ENCODE measurements at places on chromosomes 12 and 14. TPM values are rescaled to one million over a fixed set of nuclear protein-coding genes. Genes with fewer than 3 reads are reported as not detected.

DNA sequence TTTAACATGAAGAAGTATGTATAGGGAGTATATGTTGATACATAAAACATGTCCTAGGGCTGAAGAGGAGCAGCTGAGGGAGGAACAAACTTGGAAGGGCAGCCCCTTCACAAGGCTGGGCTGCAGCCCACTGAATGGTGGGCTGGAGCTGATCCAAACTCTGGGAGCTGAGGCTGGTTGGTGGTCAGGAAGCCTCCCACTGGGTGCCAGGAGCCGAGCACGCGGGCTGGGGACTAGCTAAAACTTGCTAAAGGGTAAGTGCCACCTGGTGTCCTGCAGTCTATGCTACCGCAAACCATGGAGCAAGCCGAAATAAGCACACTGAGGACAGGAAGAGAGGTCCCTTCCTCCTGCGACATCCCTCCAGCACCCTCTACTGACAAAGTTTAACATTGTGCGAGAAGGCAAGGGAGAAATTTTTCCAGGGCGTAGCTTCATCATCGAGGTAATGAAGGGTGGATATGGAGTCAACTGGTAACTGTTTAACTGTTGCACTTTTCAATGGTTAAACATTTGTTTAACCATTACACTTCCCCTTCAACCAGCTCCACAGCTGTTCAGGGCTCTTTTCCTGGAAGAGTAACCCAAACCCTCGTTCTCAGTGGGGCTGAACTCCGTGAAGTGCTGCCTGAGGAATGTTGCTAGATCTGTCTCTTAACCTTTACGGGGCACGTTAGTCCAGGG is 42.2 kb downstream of the EGLN3 start:
- DNase-seq, result no peak

DNA sequence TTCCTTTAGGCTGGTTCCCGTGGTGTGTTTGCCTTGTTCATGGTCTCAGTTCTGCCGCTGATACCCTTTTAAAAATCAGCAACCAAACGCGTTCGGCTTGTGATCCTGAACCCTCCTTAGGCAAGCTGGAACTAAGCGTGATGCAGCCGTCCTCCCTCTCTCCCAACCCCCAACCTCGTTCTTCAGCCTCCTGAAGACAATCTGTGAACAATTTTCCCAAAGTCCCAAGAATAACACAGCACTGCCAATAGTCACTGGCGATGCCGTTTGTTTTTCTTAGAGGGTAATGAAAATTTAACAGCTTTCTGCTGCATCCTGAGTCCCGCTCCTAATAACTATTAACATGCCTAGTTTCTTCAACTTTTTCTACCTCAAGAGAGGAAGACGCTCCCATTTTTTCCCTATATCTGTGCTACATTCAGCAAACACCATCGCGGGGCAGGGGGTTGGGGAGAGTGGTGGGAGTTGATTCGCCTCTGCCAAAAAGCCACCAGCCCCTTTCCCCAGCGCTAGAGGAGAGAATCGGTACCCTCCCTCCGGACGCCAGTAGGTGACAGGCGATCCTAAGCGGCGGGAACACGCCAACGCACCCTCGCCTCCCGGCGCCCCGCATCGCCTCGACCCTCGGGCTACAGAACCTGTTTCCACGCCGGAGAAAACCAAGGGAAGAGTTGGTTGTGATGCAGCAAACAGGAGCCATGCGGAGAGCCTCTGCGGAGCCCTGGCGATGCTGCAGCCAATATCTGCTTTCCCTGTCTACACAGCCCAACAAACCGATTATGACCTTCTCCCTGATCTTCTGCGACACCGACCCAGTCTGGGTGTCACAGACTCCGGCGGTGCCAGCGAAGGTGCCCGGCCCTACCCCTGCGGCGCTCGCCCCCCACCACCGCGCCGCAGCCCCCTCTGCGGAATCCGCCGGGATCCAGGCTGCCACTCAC is 752 bp downstream of the PRICKLE1 start:
- DNase-seq, result peak; percentile 38

- DNase-seq, result no peak
Measured at GRCh38 chr12:23006413-23006812, 381.4 kb downstream of the ETNK1 start.

DNA sequence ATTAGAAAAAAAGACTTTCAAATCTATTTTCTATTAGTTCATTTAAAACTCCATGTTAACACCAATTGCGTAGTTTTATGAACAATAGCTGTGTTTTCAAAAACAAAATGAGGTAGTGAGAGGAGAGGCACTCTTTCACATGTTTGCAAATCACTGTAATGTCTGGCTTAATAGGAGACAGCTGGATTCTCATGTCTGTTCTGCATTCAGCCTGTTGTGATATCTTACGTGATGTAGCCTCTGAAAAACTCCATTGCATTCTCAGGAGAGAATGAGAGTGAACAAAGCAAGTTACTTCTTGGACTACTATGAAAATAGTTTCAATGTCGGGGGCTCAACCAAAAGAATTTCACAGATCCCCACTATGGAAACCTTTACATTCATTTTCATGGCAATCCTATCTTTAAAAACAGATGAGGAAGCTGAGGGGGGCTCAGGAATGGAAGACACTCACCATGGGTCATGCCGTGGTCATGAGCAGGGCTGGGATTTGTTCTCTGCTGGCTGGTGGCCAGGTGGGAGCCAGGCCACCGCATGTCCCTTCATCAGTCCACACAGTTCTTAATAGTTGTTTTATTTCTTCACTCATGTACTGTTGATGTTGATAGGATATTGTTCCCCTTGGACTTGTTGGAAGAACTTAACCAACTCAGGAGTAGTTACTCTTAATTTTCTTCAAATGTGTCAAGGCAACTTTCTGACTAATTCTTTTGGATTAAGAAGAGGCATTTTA is 346.2 kb upstream of the FAR2 start:
- DNase-seq, result no peak

- DNase-seq, result no peak
Measured at GRCh38 chr12:109946505-109946904, 46.4 kb downstream of the TCHP start.

DNA sequence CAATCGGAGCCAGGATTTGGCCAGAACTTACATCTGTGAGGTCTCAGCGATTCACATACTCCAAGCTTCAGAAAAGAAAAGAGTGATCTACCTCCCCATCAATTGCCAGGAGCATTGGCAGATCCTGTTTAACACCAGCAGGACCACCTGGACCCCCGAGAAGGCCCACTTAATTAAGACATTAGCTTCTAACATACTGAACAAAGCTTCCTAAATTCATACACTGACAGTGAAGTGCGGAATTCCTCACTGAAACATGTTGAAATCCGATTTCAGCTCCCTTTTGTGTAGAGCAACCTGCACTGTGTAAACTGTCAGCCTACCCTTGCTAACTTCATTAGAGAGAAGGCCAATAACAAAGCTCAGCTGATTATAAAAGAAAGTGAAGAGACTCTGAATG is 274.0 kb downstream of the NOVA1 start:
- no peak for DNase-seq

DNA sequence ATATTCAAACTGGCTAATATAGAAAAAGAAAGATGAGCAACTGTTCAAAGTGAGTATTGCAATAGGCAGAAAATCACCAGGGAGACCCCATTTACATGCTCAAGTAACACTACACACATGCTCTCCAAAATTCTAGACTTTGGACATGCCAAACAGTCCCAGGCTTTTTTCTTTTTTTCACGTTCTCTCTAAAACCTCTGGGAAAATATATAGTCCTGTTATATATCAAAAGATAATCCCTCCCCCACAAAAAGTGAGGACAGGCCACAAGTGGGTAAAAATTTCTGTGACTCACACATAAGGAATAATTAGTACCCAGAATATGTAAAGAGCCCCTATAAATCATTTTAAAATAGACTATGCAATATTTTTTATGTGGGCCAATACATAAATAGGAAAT is 55.2 kb downstream of the EFCAB11 start:
- no peak for DNase-seq

DNA sequence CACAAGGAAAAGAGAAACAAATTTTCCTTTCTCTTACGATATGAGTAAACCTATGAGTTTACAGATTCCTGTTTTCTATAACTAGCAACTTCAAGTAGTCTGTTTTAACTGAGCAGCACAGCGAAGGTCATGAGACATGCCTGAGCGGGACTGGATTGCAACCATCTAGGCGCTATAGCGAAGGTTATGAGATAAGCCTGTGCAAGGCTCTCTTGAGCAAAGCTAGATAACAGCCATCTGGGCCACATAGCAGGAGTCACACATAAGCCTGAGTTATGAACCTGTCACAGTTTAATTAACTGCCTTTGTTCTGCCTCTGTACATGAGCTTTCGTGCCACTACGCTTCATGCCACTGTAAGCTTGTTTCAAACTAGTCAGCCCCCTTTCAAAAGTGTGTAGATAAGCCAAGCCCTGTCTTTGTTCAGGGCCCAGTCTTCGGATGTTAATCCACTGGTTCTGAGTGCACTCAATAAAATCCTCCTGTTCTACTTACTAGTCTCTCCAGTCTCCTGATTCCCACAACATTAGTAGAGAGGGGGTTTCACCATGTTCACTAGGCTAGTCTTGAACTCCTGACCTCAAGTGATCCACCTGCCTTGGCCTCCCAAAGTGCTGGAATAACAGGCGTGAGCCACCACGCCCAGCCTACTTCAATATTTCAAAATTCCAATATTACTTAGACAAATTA is 47.1 kb downstream of the SEC23A start:
- DNase-seq, result no peak

GRCh38 chr14:64542836-64543201 is 2.3 kb downstream of the HSPA2 start:
- DNase-seq, result no peak

DNA sequence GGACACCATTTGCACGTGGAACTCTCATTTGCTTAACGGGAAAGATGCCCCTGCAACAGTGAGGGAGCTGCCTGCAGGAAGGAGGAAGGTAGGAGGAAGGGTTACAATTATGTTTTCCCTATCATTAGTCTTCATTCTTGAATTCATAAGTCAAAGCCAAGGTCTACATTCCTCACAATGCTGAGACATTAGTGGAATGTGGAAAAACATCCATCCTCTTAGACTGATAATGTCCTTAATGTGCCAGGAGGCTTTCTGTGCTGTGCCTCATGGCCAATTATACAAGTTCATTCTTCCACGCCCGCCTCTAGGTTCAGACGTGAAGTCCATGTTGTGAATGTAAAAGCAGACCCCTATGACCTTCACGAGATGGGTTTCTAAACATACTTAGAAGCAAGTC is 1212.4 kb upstream of the TMEM132C start:
- DNase-seq, result no peak

- no peak for DNase-seq
Measured at GRCh38 chr14:28381656-28382055, 384.9 kb upstream of the FOXG1 start.

GRCh38 chr14:72643317-72643801 is 250.5 kb downstream of the DPF3 start:
- DNase-seq, result no peak

GRCh38 chr12:113445544-113446171 is 23.5 kb downstream of the SDSL start:
- DNase-seq, result no peak

GRCh38 chr12:1131811-1132224 is 140.8 kb downstream of the ERC1 start:
- no peak for DNase-seq

- DNase-seq, result peak; percentile 52
Measured at GRCh38 chr12:89353188-89353822, 1.0 kb upstream of the DUSP6 start.

DNA sequence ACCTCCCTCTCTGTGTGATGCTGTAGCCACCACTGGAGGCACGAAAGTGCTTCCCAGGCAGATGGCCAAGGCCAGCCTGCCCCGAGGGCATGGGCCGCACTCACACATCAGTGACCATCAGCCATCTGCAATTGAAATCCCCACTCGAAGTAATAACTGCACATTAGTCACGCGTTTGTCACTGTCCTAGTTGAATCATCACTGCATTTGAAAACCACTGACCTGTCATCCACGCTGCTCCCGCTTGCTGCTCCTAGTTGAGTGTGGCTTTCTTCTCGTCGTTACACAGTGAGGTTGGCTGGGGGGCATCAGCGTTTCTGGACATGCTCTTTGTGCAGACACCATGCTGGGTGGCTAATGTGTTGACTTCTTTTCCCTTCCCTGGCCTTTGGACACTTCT is 176.1 kb downstream of the ADGRD1 start:
- DNase-seq, result no peak

DNA sequence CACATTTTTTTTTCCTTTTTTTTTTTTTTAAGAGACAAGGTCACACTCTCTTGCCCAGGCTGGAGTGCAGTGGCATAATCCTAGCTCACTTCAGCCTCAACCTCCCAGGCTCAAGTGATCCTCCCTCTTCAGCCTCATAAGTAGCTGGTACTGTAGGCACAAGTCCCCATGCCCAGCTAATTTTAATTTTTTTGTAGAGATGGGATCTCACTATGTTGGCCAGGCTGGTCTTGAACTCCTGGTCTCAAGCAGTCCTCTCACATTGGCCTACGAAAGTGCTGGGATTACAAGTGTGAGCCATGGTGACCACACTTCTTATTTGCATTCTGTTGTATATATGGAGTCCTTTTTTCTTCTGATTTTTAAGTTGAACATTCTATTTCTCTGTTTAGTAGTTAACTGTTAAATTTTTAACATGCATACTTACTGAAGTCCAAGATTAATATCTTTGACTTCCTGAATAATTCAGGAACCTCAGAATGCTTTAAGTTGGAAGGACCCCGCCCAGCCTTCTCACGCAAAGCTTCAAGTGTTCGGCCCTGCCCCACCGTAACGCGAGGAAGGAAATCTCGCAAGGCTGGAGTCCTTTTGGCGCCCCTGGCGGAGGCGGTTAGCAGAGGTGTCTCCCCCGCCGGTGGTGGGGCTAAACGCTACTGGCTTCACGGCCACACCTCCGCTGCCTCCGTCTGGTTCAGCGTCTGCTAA is 21.6 kb downstream of the SPATS2 start:
- no peak for DNase-seq

DNA sequence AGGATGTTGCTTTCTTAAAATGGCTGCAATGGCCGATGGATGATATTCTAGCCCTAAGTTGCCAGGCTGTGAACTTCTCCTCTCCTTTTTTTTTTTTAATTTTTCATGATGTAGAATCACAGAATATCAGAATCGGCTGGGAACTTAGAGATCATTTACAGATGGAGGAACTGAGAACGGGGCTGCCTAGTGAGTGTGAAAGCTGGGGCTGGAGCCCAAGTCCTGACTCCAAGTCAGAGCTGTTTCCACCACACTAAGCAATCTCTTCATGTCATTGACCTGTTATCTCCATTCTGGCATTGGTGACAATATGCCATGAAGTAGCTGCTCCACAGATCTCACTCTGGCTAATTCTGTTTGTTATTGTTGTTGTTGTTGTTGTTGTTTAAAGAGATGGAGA is 121.7 kb downstream of the SLC38A1 start:
- DNase-seq, result no peak

CLEC6A gene
- total RNA-seq, result not detected

FERMT2 gene
- 169 TPM for total RNA-seq

GLI1 gene
- total RNA-seq, result not detected

AREL1 gene
- 20.0 TPM for total RNA-seq

TSHR gene
- not detected for total RNA-seq

HOTAIR gene
- total RNA-seq, result not detected

CISTR gene
- not detected for total RNA-seq

SPX gene
- total RNA-seq, result not detected

PAWR gene
- total RNA-seq, result 144 TPM

Data from uterus (tissue), 4 donors.